ENCODE measurements at places on chromosomes 7 and 10.

GRCh38 chr7:115707258-115708012 is 323.1 kb downstream of the TFEC start:
- no peak for DNase-seq

DNA sequence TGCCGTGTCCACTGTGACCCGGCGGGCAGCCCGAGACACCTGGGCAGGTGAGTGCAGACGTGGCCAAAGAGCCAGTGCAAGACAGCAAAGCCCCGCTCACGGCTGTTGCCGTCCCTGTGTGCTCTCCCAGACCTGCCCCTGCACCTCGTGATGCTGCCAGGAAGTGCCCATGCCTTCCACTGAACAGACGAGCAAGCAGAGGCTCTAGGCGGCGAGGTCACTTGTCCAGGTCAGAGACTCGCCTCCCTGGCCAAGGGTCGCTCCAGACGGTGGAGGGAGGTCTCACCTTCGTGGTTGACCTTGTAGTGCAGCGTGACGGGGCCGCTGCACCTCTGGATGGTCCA is 78.2 kb upstream of the GNA12 start:
- no peak for DNase-seq

GRCh38 chr10:11225935-11226334 is 208.3 kb downstream of the CELF2 start:
- no peak for DNase-seq

GRCh38 chr7:20529260-20529659 is 86.2 kb upstream of the ABCB5 start:
- no peak for DNase-seq

DNA sequence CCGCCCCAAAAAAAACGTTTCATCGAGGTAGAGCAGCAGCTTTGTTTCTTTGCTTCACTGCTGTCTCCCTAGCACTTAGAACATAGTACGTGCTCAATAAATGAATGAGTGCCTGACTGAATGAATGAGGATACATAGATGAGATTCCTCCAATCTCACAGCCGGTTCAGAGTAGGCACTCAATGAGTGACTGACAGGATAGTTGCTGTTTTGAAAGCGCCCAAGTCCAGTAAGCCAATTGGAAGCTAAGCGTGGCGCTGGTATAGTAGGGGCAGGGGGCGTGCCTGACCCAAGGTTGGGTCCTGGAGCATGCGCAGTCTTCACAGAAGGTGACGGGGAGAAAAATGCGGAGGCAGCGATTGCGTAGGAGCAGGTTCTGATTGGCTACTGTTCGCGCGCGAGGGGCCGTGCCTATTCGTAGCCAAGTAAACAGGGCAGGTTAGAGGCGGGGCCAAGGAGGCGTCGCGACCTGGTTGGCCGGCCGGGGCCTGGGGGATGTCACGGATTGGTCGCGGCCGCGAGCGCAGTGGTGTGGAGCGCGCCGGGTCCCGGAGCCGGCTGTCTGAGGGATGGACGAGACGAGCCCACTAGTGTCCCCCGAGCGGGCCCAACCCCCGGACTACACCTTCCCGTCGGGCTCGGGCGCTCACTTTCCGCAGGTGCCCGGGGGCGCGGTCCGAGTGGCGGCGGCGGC is at the start of gene PI4K2A:
Gene PI4K2A, plus strand, starts transcription at position 498 of the 694 bp plus-strand sequence. Its CDS starts 72 bp downstream, at position 570.
- DNase-seq: peak; percentile 98

DNA sequence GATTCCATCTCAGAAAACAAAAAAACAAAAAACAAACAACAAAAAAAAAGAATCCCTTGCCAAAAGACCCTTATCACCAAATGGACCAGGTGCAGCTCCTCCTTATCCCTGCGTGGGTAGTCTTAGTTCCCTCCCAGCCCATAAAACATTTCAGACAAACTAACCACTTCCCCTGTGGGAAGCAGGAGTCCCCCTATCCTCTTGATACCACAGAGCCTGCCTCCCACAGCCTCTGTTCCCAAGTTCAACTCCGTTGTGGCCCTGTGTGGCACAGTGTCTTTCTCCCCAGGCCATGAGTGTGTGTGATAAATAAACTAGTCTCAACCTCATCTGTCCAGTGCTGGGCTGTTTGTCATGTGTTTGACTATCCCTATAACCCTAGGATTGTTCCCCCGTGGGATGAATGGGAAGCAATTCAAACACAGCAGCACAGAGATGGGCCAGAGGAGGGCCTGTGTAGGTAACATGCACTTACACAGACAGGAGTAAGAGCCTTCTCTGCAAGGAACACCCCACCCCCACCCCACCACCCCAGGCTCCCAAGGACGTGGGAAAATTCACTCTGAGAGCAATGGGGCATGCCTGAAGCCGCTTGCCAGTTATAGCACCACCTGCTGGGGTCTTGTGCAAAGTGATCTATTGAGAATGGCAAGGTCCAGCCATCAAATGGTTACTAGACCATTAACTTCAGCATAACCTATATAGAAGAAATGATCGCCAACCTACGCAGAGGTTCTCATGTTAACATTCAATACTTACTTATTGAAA is 147.1 kb upstream of the GHITM start:
- peak; percentile 8 for DNase-seq

DNA sequence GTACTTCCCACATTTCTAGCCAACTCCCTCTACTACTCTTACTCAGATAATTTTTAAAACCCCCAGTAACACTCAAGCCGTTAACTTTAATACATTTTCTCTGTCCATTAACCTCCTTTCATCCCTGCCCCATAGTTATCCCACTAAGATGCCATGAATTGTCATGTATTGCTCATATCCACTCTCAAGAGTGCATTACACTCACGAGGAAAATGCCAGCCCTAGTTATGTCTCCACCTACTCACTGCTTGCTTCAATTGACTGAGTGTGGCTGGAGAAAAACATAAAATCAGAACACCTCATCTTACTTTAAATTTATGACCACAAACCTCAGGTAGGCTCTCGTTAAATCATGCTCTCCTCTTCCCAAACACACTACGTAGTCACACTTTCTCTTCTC is 324.1 kb upstream of the NPSR1 start:
- no peak for DNase-seq

DNA sequence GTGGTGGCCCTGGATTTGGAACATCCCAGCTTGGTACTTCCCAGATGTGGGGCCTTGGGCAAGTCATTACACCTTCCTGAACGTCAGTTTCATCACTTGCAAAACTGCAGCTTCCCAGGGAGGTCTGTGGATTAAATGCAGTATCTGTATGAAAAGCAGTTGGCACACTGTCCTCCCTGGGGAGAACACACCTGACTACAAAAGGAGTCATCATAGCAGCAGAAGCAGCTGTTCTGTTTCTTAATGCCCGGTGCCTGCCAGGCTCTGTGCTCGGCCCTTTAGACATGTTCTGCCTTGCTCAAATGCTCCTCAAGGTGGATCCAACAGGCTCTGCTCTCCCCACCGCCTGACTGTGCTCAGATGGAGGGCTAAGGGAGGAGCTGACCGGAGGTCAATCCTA is 31.0 kb downstream of the CDCA7L start:
- no peak for DNase-seq

- peak; percentile 21 for DNase-seq
Observed at GRCh38 chr7:116588641-116589594, 64.1 kb downstream of the CAV1 start.

DNA sequence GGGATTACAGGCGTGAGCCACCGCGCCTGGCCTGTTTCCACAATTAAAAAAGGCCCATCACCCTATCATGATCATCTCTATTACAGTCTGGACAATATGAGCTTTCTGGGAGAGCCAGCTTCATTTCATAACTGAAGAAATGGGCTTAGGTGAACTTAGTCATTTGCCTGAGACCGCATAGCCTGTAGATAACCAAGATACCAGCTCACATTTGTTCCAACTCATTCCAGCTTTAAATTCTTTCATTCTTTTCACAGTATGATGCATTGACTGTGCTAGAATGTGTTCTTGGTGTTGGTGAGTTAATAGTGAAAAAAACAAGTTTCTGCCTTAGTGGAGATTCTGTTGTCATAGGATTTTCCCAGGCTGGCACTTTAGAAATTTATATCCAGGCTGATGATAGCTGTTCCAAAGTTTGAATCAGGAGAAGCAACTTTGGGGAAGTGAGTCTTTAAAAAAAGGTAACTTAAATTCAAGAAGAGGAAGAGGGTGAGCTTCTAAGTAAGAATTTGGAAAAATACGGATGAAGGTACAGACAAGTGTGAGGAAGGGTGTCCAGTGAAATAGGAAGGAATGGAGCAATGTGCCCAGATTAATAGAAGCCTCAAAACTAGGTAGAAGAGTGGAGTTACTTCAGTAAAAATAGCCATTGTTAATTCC is 2.1 kb upstream of the H2AZ2 start:
- DNase-seq: no peak

DNA sequence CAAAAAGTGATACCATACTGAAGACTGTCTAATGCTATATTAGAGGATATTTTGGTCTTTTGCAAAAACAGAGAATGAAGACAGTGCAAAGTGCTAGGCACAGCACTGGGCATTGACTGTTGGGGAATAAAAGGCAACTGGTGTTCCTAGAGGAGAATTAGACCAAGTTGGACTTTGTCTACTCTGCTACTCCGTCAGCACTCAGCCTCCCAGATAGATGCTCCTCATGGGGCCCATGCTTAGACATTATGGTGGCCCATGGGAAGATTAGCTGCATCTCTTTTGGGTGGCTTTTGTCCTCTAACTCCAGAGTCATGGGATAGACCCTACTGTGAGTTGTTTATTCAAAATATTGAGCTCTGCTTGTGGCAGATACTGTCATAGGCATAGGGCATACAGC is 113.5 kb downstream of the RBM20 start:
- no peak for DNase-seq

DNA sequence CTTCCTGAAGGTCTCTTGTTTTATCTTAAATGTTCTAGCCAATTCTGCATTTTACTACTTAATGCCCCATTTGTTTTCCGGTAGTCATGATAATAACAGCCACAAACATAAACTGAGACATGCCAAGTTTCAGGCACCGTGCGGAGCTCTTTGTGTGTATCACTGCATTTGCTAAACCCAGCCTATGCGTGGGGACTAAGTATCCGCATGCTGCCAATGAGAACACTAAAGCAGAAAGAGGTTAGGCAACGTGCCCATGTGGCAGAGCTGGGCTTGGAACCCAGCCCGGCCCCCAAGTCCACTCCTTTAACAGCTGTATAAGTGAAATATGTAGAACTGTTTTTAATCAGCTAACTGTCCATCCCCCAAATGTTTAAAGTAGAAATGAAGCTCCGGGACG is 54.1 kb downstream of the SLIT1 start:
- no peak for DNase-seq

DNA sequence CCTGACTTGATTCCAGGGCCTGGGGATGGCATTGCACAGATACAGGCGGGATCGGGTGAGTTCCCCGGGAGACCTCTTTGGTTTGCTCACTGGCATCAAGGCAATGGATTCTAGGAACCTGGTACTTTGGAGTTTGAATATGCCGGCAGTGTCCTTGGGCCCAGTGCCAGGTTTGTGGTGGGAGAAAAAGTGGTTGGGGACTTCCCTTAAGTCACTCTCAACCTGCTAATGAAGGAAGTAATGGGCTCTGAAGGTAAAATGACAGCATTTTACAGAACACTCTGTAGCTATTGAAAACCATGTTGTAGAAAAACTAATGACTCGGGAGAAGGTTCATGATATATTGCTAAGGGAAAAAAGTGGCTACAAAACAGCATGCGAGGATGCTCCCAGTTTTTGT is 129.9 kb downstream of the CFAP58 start:
- DNase-seq: no peak

GRCh38 chr10:21891439-21891838 is 112.1 kb downstream of the DNAJC1 start:
- no peak for DNase-seq

GRCh38 chr7:29588212-29588611 is 24.6 kb downstream of the PRR15 start:
- no peak for DNase-seq
